Left hindlimb (tissue), 1 donor: ENCODE measurements at places on chromosomes 12 and 14.

- DNase-seq = no peak
Observed at GRCh38 chr12:14843425-14843887, at the start of gene ART4. ART4 (minus strand) TSS chr12:14843526; CDS start chr12:14843113, 413 bp downstream.

GRCh38 chr14:67694791-67695393 lies 672 bp downstream of the RDH11 start:
- peak; percentile 78 for DNase-seq

- DNase-seq = no peak
Observed at GRCh38 chr12:16857456-16857923, 251.5 kb upstream of the LMO3 start.

- DNase-seq = no peak
Observed at GRCh38 chr12:42593874-42594273, 4.3 kb upstream of the PRICKLE1 start.

- no peak for DNase-seq
Observed at GRCh38 chr12:66612090-66612775, 66.6 kb downstream of the GRIP1 start.

DNA sequence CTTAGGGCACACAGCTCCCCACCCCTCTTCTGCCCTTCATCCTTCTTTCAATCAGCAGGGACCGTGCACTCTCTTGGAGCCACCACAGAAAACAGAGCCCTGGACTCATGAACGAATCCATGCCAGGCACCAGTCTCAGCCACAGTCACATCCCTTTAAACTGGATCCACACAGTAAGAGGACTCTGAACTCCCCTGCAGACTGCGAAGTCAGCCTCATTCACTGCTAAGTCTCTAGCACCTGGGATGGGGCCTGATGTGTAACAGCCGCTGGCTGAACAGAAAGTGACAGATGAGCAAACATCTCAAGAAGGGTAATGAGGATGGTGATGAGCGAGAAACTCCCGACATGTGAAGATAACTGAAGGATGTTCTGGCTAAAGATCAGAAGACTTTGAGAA lies 45.8 kb upstream of the IQSEC3 start:
- DNase-seq = peak; percentile 7

DNA sequence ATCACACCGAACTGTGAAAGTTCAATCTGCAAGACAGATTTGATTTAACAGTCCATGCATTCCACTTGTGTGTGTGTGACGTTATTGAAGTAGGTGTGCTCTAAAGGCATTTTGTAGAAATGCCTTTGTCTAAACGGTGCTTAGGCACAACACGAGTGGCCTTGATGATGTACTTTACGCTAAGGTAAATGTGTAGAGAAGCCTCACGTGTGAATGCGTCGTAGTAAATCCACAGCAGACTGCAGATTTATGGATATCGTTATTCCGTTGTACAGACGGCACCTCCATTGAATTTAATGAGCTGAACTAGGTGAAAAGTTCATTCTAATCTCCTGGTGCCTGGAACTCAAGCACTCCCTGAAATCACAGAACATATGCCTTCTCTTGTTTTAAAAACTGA lies 202.8 kb upstream of the STXBP6 start:
- DNase-seq = no peak

DNA sequence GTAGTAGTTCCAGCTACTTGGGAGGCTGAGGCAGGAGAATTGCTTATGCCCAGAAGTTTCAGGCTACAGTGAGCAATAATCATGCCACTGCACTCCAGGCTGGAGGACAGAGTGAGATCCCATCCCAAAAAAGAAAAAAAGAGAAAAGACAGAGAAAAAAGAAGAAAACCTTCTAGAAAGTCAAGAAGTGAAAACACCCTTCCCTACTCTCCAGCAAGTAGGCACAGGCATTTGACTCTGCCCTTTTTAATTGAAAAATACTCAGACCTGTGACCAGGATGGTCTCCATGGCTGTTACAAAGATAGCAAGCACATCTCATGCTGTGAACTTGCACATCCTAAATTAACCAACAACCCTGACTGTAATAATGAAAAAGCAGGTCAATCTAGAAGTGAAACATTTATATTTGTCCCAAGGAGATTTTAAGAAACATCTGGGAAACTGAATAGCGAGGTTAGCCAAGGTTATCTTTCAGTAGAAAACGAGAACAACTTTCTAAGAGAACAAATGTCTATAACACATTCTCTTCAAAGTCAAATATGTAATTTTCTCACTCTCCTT lies 2.0 kb downstream of the TMTC1 start:
- no peak for DNase-seq

GRCh38 chr12:202081-202731 lies 11.8 kb downstream of the SLC6A12 start:
- peak; percentile 25 for DNase-seq

DNA sequence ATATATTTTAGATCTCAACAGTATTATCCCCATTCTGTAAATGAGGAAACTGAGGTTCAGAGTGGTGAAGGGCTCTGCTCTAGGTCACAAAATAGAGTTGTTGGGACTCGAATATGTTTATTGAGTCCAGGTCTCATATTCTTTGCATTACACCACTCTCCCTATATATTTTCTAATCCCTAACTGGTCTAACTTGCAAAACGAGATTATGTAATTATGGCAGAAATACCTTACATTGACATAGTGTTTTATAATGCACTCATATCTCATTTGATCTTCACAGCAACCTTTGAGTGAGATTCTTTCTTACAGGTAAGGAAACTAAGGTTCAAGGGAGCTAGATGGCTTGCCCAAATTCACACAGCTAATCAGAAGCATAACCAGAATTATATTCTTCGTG lies 106.9 kb upstream of the LRIG3 start:
- DNase-seq = no peak

- no peak for DNase-seq
Observed at GRCh38 chr12:19038209-19038608, 91.3 kb upstream of the PLEKHA5 start.

GRCh38 chr12:10069976-10070375 lies 28.8 kb downstream of the CLEC1A start:
- DNase-seq = no peak

DNA sequence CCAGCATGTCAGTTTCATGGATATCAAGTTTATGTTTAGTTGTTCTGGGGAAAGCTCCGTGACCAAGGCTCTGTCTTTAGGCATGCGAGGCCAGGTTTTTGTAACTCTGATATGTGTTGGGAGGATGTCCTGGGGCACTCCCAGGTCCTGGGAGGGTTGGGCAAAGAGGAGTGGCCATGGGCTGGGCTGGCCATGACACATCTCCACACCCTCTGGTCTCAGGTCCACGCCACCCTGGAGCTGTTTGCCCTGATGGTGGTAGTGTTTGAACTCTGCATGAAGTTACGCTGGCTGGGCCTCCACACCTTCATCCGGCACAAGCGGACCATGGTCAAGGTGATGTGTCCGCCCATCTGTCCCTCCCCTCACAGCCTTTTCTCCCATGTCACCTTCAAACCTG lies 46.4 kb downstream of the TPCN1 start:
- no peak for DNase-seq

DNA sequence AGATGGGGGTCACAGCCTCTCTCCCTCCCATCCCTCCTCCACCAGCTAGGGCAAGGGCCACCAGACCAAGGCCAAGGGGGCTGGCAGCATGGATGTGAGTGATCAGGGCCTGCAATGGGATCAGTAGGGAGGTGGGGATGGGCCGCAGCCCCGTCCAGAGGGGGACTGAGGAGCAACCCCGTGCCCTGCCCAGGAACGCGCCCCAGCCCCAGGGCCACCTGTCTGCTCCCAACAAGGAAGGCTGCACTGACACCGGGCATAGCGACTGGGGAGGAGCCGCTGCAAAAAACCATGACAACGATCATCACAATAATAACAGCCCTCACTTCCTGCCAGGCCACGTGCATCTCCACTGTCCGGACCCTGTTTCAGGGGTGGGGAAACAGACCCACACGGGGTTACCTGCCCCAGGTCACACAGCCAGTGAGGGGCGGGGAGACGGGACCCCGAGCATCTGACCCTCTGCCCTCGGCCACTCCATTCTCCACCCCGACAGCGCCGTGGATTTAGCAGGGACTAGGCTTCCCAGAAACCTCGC lies 24.3 kb downstream of the NCOR2 start:
- peak; percentile 70 for DNase-seq

DNA sequence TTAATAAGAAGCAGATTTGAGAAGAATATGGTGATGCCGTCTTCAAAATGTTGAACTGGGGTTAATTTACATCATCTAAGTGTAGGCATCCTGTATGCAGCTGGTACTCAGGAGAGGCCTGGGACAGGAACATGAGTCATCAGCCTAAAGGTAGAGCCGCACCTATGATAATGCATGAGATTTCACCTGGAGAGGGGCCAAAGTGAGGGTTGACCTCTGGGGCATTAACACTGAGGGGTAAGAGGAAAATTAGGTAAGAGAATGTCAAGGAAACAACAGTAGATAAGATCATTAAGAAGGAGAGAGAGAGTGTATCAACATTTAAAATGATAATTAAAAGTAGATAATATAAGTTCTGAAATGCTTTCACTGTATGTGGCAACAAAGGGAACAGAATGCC lies 20.2 kb upstream of the SSTR1 start:
- no peak for DNase-seq

DNA sequence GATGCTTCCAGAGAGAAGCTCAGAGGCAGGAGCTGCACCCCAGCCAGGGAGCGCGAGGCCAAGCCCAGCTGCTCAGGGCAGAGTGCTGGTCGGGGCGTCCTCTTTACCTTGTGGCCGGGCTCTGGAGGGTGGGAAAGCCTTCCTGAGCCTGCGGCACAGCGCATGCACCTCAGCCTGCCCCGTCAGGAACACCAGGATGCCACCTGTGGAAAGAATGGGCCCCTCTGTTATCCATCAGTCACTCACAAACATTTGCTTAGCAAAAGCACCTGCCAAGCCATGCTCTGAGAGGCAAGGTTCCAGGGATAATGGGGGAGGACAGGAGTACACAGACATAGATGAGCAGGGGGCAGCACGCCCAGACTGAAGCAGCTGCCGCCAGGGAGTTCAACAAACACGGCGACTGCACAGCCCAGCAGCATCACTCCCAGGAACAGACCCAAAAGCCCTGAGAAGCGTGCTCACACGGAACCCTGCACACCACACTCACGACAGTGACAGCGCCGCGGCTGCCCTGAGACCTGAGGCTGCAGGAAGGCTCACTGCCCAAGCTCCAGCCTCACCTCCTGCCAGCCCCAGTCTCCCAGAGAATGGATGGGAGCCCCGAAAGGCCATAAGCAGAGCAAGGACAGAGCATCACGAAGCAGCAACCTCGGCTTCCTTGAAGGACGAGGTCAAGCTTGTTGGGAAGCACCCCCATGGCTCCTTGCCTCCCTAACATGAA lies 21.8 kb downstream of the DHX37 start:
- DNase-seq = no peak

DNA sequence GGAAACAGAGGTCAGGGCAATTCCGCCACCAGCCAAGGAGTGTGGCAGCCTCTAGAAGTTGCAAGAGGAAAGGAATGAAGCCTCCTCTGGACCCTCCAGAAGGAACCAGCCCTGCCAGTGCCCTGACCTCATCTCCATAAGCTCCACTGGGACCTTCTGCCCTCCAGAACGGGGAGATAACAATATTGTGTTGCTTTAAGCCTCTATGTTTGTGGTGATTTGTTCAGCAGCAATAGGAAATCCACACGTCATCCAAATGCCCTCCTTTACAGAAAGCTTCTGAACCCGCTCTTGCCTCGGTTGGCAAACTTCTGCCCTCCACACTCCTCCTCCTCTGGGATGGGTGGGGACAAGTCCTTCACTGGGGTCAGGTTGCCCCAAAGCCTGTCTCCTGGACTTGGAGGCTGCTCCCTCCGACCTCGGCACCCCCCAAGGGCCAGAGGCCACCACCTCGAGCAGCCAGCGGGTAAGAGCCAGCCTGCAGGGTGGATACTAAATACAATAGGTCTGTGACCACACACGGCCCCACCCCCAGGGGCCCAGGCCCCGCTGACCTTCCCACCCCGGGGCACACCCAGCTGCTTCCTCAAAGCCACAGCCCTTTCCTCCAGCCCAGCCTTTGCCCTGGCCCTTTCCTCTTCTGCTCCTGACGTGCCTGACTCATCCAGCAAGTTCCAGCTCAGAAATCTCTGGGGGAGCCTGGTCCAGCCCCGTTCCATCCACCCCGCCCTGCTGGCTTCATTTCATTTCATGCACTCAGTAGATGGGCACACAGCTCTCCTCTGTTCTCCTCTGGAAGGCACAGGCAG lies 58.7 kb upstream of the NCOR2 start:
- DNase-seq = peak; percentile 83

DNA sequence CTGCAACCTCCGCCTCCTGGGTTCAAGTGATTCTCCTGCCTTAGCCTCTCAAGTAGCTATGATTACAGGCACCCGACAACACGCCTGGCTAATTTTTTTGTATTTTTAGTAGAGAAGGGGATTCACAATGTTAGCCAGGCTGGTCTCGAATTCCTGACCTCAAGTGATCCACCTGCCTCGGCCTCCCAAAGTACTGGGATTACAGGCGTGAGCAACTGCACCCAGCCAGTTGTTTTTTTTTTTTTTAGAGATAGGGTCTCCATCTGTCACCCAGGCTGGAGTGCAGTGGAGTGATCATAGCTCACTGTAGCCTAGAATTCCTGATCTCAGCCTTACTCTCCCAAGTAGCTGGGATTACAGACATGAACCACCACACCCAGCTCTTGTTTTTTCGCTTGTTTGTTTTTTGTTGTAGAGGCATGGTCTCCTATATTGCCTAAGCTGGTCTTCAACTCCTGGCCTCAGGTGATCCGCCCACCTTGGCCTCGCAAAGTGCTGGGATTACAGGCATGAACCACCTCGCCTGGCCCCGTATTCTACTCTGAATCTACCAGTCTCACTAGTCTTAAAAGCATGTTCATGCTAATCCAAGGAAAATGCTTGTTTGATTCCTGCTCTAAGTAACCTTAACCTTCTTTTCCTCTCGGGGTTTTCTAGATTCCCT lies 31.7 kb upstream of the STRN3 start:
- no peak for DNase-seq

DNA sequence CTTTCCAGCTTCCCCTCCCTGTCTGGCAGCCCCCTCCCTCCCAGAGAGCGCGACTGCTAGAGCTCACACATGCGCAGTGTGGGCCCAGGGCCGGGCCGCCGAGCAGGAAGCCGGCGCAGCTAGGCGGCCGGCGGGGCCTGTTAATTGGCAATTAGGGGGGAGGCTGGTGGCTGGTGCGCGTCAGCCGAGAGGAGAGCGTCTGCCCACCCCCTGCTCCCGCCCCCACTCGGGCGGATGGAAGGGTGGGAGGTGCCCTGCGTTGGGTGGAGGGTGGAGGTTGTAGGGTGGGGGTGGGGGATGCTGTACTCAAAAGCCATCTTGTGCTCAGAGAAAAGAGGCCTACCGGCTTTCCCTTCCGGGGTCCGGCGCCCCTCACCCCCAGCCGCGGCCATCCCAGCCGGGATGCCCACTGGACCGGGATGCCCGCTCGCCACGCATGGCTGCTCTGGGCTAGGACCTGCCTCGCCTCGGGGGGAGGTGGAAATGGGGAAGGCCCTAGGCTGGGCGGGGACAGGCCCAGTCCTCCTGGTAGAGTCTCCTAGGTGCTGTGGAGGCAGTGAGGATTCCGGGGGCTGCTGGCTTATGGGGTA lies 9.2 kb downstream of the HOXC8 start:
- DNase-seq = peak; percentile 96
